Activated CD4-positive, alpha-beta T cell treated with anti-CD3 and anti-CD28 coated beads, Interleukin-2, amount 50 U/mL, for 24 hours (primary cell): ENCODE measurements at places on chromosomes 5 and 9.

DNA sequence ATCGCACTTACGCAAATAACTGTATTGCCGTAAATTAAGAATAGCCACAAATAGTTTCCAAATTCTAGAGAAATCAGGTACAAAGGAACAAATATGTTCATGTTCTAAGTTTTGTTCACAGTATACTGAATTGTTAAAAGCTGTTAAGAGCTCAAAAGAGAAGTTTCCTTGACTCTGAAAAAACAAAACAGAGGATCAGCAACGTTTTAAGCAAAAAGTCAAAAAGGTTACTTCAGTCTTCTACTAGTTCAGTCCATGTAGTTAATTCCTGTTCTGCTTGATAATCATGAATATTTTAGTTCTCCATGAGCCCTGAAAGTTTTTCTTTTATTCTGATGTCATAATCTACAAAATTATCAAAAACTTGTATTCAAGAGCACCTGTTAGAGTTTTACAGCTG, 128.6 kb upstream of the MAST4 start:
- DNase-seq: no peak

GRCh38 chr9:91836515-91836914, 113.5 kb downstream of the ROR2 start:
- no peak for DNase-seq

DNA sequence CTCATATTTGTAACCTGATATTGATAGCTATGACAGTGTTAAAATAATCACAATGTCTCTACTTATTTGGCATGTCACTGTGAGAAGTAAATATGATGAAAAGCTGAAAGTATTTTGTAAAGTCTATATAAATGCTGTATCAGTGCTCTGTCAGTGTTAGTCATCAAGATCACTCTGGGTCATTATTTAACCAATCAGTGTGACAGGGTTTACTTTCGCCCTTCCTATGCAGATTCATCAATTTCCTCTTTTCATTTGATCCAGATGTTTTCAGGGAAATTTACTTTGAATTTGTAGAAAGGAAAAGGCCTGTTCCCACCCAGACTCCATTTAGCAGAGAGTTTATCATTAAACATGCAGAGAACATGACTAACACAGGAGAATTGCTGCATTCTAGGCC, 9.9 kb upstream of the PCSK5 start:
- DNase-seq: no peak

DNA sequence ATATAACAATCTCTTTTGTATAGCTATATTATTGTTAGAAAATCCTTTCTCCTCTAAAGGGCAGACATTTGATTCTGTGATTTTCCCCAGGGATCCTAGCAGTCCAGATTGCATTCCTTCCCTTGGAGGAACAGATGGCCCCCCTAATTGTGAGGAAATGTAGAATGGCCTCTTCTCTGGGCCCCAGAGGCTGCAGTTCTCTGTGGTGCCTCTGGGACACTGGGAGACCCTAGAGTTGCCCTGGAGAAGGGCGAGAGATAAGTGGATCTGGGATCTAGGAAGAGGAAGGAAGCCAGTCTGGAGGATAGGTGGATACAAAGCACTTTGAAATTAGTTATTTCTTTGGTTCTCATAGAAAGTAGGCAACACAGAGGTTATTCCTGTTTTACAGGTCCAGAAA, 1.9 kb upstream of the HINT2 start:
- DNase-seq: no peak

DNA sequence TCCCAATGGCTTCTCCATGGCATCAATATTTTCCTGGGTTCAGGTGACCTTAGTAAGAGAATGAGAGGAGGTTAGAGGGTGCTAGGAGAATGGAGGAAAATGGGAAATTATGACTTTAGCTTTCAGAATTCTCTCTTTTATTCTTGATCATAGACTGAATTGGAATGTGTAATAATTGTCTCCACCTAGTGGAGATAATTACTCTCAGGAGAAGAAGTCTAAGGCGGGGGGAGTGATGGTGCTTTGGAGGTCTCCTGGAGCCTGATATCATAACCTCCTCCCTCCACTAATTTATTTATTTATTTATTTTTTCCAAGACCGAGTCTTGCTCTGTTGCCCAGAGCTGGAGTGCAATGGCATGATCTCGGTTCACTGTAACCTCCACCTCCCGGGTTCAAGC, 221.3 kb downstream of the GRIA1 start:
- no peak for DNase-seq

GRCh38 chr5:10913841-10914240, 152.8 kb upstream of the DAP start:
- DNase-seq: no peak

DNA sequence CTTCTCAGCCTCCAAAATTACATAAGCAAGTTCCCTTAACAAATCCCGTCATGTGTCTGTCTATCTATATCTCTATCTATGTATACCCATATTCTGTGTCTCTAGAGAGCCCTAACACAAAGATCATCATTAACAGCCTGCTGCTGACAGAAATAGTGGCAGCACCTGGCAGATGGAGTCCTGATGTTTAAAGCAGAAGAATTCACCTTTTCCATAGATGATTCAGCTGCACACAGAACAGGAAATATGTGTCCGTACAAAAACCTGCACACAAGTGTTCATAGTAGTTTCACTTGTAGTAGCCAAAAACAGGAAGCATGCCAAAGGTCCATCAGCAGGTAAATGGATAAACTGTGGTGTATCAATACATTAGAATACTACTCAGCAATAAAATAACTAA, 45.0 kb upstream of the ACO1 start:
- no peak for DNase-seq

DNA sequence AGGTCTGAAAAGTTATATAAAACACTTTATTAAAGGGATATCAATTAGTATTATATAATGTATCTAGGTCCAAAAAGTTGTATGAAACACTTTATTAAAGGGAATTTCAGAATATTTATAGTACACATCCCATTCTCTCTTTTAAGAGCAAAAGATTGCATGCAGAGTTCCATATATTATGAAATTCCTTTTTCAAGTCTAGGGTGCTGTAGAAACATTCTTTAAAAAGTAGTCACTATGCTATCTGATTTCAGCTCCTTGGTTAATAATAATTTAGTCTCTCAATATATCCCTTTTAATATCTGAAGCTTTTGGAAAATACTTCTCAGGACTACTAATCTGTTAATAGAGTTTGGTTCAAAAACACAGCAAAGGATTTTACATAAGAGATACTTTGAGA, 1496.1 kb upstream of the C9orf72 start:
- no peak for DNase-seq

DNA sequence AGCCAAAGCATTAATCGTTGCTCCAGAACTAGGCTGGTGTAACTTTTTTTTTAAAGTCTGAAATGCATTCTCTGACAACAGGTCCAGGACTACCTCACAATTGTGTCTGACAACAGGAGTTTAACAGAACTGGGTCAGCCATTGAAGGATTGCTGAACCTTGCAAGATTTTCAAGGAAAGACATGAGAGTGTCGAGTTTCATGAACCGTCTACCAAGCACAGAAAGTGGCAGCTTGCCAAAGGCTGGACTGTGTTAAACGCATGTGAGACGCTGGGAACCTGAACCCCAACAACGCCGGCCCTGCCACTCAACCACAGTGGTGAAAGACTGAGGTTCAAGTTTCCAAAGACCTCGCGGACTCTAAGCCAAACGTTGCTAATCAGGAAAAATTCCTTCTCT, 79.1 kb downstream of the LHFPL2 start:
- no peak for DNase-seq

DNA sequence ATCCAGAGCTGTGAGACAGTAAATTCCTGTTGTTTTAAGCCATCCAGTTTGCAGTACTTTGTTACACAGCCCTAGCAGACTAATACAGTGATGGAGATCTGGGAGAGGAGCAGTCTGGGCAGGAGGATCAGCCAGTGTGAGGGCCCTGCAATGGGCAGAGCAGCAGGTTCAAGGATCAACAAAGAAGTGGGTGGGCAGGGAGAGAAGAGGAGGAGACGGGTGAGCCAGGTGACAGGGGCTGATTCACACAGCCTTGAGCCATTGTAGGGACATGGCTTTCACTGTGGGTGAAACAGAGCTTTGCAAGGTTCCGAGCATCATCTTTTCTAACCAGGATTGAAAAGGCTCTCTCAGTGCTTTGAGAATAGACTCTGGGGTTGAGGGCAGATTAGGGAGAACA, 88.2 kb upstream of the MVB12B start:
- DNase-seq: no peak

DNA sequence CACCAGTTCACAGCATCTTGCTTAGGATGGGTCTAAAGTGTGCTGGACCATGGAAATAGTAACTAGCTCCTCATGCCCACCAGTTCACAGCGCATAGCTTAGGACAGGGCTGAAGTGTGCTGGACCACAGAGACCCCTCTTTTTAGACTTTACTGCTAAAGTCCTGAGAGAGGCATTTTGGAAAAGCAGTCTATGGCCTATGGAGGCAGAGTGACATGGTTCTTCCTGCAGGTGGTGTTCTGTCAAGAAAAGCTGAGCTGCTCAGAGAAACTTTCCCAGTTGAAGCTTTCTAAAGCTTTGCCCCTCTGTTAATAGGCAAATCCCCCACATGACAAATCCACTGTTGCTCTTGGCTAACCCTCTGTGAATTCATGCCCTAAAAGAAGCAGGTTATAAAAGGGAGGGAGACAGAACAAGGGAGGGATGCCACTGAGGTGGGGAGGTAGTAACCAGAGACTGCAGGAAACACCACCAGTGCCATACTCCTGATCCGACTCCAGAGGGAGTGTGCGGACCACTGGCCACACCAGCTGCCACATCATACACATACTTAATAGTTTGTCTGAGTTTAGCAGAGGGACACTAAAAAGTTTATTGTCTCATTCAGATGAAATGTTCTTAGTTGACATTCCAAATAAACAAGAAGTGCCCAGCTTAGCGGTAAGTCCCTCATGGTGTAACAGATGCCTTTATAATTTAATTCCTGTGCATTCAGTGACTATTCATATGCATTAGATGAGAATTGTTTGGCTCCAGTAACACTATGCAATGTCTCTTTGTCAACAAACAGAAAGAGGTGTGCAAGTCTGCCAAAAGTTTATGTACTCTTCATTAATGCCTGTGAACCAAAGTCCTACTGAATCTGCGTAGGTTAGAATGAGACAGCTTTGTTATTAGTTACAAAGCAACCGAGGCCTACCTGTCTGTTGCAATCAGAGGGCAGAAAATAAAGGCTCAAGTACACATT, 236.2 kb upstream of the NFIL3 start:
- no peak for DNase-seq

DNA sequence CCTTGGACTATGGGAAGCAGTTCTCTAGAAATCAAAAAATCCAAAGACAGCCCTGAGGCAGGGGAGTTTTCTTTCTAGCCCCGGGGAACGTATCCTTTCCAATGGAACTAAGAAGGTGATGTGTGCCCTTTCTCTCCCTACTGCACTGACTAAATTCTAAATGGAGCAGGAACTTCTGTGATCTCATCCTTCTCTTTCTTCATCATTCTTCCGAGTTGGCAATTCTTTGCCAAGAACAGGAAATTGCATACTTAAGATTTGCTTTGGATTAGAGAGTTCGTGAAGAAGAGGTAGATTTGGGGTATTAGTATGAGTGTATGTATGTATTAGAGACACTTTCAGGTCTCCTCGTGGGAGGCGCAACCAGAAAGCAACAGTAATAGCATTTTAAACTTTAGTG, 178.0 kb upstream of the PIK3R1 start:
- DNase-seq: no peak

DNA sequence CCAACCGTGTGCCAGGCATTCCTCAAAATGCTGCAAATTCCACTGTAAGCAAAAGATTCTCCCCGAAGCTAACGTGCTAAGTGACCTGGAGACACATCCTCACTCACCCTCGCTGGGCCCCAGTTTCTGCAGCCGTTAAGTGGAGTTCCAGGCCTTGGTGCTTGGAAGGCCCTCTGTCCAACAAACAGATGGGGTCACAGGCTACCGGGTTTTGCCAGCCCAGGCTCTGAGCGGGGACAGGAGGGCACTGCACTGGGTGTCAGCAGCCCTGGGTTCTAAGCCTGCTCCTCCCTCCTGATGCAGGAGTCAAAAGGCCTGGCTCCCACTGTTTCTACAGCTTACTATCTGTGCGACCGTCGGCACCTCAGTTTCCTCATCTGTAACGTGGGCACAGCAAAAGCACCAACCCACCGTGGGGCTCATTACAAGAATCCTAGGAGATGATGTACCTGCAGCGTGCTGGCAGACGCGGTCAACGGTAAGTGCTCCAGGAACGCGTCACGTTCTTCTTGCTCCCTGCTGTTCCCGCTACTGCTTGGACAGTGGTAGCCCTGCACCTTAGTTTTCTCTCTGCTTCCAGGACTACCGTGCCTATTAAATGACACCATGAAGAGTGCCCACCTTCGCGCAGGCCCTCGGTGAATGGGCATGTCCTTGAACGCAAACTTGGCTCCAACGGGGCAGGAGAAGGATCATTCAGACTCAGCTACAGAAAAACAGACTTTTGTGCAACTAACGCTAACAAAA, 84.8 kb downstream of the ADAMTS2 start:
- no peak for DNase-seq

DNA sequence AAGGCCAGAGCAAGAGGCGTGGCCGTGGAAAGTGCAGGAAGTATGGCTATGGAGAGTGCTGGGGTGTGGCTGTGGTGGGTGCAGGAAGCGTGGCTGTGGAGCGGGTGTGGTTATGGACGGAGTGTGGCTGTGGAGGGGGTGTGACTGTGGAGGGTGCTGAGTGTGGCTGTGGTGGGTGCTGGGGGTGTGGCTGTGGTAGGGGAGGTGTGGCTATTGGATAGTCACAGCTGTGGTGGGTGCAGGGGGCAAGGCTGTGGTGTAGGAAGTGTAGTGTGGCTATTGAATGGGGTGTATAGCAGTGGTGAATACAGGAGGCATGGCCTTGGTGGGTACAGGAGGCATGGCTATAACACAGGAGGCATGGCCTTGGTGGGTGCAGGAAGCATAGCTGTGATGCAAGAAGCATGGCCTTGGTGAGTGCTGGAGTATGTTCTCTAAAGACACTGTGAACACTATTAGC, 40.8 kb upstream of the SPATA31C2 start:
- no peak for DNase-seq

GRCh38 chr5:43313854-43314457, 744 bp upstream of the HMGCS1 start:
- no peak for DNase-seq

- no peak for DNase-seq
Measured at GRCh38 chr5:138936968-138937345, 61.8 kb upstream of the LRRTM2 start.

GRCh38 chr5:14457476-14457875, 124.1 kb upstream of the OTULINL start:
- no peak for DNase-seq

DNA sequence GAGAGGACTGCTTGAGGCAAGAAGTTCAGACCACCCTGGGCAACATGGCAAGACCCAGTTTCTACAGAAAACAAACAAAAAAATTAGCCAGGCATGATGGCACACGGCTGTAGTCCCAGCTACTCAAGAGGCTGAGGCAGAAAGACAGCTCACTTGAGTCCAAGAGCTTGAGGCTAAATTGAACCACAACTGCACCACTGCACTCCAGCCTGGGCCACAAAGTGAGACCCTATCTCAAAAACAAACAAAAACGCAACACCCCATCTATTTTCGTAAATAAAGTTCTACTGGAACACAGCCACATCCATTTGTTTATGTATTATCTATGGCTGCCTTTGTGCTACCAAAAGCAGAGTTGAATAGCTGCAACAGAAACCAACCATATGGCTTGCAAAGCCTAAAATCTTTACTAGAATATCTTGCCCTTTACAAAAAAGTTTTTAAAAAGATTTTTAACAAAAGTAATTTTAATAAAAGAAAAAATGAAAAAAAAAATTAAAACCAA, 67.5 kb downstream of the SETX start:
- DNase-seq: no peak

GRCh38 chr5:129216001-129216400, 121.5 kb downstream of the ISOC1 start:
- DNase-seq: no peak

GRCh38 chr5:405421-405820, 37.6 kb upstream of the EXOC3 start:
- no peak for DNase-seq
